ENCODE measurements at places on chromosomes 1 and 21.

- no peak for DNase-seq
Observed at GRCh38 chr1:10781137-10781536, 15.3 kb downstream of the CASZ1 start.

DNA sequence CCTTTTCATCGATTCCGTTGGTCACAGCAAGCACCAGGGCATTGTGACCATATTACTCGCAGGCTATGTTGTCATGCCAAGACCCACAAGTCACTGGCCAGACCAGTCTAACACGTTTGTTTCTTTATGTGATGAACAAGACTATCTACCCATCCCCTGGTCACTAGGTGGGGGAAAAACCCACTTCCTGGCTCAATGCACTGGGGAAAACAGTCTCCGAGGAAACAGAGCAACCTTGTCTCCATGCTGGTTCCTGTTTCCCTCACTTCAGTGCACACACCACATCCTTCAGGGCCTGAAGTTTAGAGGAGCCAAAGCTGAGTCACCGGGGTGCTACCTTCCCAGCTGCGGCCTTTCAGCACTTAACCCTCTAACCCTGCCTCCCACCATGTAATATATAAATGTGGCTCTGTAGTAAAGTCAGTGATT is 20.9 kb downstream of the ERICH3 start:
- no peak for DNase-seq

GRCh38 chr1:77143529-77144121 is 75.6 kb downstream of the PIGK start:
- no peak for DNase-seq

DNA sequence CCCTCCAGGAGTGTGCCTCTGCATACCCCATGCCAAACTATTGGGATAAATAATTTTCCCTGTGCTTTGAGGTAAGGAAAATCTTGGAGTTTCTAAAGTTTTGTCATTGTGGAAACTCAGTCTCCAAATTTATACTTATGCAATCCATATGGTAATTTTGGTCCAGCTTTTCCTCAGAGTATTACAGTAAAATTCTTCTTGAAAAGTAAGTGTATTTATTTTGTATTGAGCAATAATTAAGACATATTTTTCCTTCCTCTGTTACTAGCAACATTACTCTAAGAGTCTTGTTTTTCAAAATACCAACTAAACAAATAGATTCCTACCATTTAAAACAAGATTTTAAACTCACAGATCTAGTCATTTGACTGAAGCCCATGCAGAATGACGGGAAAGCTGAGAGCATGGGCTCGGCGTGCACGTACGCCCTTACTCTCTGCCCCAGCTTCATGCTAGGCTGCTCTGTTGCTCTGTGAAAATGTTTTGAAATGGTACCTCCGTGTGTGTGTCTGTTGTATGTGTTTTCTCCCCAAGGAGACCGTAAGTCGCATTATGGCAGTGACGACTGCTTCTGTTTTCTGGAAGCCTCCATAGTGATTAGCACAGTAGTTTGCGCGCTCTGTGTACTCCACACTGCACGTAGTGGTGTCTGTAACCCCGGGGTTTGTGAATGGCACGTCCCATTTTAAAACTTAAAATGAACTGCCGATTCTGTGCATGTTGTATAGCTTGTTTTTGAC is 165.3 kb downstream of the SDCCAG8 start:
- DNase-seq: no peak

GRCh38 chr1:2322581-2323211 is 68.7 kb downstream of the MORN1 start:
- no peak for DNase-seq

DNA sequence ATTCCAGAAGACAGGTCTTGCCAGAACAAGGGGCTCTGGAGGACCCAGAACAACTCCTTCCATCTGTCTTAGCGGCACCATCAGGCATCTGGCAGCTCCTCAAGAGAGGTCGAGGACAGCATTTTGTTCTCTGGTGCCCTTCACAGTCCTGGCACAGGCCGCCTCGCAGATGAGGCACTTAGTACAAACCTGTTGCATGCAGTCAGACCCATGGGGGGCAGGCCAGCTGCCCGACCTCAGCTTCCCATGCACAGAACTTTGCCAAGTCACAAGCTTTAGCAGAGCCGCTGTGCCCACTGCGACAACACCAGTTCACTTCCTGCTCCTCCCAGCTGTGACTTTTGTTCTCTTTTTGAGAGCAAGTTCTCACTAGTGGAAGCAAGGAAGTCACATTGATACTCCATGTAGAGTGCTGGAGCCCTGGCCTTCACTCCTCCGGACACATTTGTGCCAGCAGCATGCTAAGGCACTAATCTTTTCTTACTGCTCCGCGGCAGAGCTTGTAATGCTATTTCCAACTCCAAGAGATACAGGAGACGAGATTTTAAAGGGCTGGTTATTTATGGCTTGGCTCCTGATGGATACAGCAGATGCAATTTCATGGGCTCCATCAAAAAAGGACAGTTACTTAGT is 44.6 kb downstream of the HMGB4 start:
- DNase-seq: no peak

DNA sequence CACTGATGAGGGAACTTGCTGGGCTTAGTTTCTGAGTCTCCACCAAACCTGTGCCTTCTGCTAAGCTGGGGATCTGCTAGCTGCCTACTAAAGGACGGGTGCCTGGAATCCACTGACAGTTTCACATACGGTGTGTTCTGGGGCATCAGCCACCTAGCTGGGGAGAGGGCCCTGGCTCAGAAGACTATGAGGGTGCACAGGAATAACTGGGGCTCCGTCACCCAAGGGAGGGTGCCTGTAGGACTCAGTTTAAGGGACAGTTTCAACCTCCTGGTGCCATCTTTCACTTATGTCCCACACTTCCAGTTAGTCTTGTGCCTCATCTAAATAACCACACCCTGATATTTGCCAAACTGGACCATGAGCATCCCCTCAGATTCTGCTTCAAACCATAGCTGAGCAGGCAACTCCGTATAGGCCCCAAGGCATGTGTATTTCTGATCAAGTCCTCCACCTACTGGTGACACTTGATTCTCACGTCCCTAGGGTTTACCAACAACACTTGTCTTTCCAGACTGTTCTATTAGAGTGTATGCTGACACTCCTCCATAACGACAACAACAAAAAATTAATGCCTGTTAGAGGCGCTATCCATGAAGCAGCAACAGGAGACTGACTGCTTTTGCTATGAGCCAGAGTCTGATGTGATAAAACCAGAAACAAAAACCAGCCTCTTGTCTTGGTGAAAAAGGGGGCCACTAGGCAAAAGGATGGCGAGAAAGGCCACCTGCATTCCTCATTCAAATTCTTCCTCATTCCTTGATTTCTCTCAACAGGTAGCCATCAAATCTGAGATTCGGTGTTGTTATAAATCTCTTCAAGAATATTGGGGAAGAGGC is 55.0 kb upstream of the PAXBP1 start:
- DNase-seq: peak; percentile 15

DNA sequence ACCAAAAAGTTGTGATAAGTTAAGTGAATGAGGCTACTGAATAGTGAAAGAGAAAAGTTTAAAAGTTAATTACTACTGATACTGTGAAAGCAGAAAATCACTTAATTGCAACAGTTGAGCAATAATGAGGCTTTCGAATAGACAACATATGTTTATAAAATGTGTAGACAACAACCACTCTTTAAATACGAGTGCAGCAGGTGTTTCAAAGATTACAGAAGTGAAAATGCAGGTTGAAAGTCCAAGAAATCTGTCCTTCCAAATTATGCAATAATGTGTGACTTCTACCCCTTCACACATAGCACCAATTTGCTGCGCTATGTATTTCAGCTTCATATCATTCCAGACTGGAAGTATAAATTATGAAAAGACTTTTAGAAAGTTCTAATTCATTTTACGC is 213.0 kb downstream of the COL24A1 start:
- DNase-seq: no peak

GRCh38 chr21:45727390-45727789 is 83.9 kb downstream of the PCBP3 start:
- no peak for DNase-seq

DNA sequence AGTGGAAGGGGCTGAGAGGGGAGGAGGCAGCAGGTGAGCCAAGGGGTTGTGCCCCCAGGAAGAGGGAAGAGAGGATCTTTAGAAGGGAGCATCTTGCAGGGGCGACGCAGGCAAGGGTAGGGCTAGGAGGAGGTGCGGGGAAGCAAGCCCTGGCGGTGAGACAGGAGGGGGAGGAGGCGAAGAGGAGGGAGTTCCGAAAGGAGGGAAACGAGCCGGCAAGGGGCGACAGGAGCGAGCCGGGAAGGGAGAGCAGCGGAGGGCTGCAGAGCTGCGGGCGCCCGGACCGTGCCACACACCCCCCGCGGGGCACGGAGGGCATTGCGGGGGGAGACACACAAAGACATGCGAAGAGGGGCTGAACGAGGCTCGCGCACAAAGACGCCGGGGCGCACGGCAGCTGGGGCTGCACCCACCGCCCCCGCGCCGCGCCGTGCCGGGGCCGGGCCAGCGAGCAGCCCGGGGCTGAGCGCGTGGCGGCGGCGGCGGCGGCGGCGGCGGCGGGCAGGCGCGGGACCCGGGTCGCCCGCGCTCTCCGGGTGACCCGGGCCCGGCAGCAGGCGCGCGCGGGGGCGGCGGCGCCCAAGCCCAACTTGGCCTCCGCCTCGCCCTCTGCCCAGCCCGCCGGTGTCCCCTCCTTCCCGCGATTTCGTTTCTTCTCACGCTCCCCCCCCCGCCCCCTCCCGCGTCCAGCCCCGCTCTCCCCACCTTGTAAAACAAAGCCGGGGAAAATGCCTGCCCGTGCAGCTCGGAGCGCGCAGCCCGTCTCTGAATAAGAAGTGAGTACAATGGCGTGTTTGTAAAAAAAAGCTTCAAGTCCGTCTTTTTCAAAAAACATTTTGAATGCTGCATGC is at the start of gene KCNK2:
TSS of gene KCNK2 (plus strand) at position 206 of the 851 bp plus-strand sequence. CDS start 649 bp downstream, outside the sequence.
- DNase-seq: no peak

DNA sequence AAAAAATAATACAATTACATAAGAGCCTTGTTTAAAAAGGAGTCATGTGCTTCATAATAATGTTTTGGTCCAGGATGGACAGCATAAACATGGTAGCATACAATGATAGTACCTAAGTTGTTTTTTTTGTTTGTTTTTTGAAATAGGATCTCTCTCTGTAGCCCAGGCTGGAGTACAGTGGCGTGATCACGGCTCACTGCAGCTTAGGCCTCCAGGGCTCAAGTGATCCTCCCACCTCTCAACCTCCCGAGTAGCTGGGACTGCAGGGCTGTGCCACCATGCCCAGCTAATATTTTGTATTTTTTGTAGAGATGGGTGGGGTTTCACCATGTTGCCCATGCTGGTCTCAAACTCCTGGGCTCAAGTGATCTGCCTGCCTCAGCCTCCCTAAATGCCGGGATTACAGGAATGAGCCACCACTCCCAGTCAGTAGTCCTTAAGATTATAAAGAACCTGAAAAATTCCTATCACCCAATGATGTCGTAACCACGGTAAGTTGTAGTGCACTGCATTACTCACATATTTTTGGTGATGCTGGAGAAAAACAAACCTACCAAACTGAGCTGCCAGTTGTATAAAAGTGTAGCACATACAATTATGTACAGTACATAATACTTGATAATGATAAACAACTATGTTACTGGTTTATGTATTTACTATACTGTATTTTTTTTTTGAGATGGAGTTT is 22.4 kb upstream of the RCOR3 start:
- no peak for DNase-seq

DNA sequence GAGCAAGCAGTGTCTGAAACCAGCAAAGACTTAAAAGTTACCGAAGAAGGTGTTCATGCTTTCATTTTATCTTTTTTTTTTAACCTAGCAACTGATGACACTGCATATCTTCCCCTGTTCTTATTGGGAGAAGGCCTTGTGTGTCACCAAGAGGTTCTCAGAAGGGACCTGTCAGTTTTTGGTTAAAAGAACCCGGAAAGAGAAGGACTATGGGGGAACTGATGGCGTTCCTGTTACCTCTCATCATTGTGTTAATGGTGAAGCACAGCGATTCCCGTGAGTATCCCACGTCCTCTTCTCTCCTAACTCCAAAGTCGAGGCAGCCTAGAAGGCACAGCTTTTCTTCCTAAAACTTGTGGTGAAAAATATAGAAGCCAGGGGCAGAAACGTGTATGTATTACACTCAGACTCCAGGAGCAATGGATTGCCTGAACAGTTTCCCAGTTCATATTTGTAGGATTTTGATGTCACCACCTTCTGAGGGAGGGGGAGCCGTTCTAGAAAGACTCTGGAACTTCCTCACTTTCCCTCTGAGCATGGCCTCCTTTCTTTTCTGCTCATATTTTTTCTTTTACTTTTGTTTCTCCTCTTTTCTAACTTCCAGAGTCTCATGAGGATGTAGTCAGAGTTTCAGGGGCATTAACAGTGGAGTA is at the start of gene MR1:
TSS of gene MR1 (plus strand) at position 185 of the 653 bp plus-strand sequence. CDS start at position 210, 25 bp downstream.
- DNase-seq: no peak

- DNase-seq: no peak
Observed at GRCh38 chr21:46441961-46442498, 16.7 kb upstream of the DIP2A start.

- no peak for DNase-seq
Observed at GRCh38 chr1:24930260-24931145, at the start of gene RUNX3. Gene RUNX3 (minus strand): TSS chr1:24930276. CDS start chr1:24929868, 408 bp downstream.

DNA sequence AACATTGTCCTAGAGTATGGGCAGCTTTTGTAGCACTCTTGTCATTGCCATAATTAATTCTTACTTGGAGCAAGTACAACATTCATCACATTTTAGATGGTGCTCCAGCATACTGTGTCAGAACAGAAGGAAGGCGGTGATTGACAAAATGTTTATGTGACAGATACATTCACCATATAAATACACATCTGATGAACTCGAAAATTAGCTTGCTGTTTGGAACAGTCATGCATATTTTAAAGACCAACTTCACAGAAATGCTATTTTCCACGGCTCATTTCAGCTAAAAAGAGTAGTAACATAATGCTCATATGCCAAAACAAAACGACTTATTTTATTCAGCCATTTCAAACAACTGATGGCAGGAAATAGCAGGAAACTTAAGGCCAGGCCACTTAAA is 302.7 kb downstream of the MRPL39 start:
- DNase-seq: no peak

DNA sequence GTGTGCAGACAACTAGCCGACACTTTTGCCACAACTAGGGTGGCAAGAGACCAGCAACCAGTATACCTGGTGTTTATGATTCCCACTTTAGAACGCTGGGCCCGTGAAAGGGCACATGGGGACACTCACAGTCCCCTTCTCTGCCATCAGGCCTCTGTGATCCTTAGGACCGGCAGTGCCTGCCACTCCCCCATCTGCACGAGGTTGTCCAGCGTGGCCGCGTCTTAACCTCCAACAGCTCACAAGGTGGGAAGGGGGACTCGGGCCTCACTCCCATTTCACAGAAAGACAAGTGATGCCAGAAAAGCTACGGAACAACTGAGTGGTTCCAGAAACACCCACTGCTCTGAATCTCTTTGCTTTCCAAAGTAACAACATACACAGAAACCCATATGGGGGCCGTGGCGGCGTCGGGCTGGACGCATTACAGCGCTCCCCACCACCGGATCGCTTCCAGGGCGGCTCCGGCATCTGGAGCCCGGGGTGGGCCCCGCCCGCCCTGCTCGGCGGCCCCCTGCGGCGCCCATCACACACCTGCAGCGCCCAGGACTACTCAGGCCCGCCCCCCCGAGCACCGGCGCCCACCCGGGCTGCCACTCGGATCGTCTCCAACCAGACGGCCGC is 1.0 kb downstream of the ZNF496 start:
- DNase-seq: no peak

Measured in iPS DF 19.7 (cell line).